Thyroid gland (tissue), 4 donors: ENCODE measurements at places on chromosomes 1 and 21. TPM values are rescaled to one million over a fixed set of nuclear protein-coding genes. Genes with fewer than 3 reads are reported as not detected.

GPR61 gene
- total RNA-seq: 0.54 TPM

RCAN3 gene
- total RNA-seq: 25.6 TPM

CEP350 gene
- 78.1 TPM for total RNA-seq

CXADR gene
- 39.9 TPM for total RNA-seq

SHISA4 gene
- total RNA-seq: 28.8 TPM

BGLAP gene
- total RNA-seq: 1.3 TPM

MSH4 gene
- 0.40 TPM for total RNA-seq

GNAT2 gene
- not detected for total RNA-seq

ANGPTL3 gene
- total RNA-seq: not detected

ZBTB7B gene
- 50.2 TPM for total RNA-seq

DNA sequence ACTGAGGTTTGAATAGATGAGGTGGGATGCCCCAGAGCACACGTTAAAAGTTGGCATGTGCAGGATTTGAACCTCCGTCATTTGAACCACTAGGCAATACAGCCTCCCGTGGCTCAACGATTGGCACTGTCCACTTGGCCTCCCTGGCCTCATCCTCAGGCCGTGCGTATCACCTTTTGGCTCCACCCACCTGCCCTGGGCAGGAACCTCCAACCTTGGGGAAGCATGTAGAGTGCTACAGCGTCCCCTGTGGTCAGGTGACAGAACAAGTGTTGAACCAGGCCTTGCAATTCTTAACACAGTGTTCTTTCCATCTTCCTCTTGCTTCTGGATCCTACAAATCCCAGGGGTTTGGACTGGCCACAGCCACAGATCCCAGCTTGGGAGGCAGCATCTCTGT is 112.6 kb downstream of the PAX7 start:
- no peaks in the 10 kb centered on the region for H3K36me3 ChIP-seq
- no peaks in the 10 kb centered on the region for H3K27me3 ChIP-seq
- no peak for DNase-seq
- no peaks in the 10 kb centered on the region for H3K4me1 ChIP-seq

- H3K4me3 ChIP-seq: no peak overlapping the region
- DNase-seq: no peak
- no peaks in the 10 kb centered on the region for H3K27me3 ChIP-seq
- no peaks in the 10 kb centered on the region for H3K36me3 ChIP-seq
- H3K4me1 ChIP-seq: no peaks in the 10 kb centered on the region
Measured at GRCh38 chr1:225341642-225342041, 86.2 kb downstream of the LBR start.

GRCh38 chr21:31524140-31524539 is 135.4 kb upstream of the SOD1 start:
- H3K27ac ChIP-seq: no peak overlapping the region
- no peaks in the 10 kb centered on the region for H3K36me3 ChIP-seq
- H3K27me3 ChIP-seq: no peaks in the 10 kb centered on the region
- no peaks in the 10 kb centered on the region for H3K4me1 ChIP-seq

DNA sequence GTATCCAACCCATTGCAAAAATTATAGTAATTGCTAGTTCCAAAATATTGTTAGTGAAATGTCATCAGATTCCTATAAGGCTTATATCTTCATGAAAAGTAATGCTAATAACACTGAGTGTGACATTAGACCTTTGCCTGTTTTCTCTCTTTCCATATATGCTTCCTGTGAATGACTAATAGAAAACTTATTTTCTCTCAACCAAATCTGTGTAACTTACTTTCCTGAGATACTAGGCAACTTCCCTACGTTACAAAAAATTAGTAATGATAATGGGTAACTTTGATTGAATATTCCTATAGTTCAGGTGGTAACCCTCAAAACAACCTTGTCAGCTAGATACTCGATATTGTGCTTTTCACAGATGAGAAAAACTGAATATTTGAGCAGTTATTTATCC is 124.2 kb upstream of the HNRNPU start:
- no peak overlapping the region for H3K4me3 ChIP-seq
- H3K4me1 ChIP-seq: no peaks in the 10 kb centered on the region
- DNase-seq: no peak
- H3K27ac ChIP-seq: no peak overlapping the region
- no peaks in the 10 kb centered on the region for H3K27me3 ChIP-seq
- no peaks in the 10 kb centered on the region for H3K36me3 ChIP-seq

DNA sequence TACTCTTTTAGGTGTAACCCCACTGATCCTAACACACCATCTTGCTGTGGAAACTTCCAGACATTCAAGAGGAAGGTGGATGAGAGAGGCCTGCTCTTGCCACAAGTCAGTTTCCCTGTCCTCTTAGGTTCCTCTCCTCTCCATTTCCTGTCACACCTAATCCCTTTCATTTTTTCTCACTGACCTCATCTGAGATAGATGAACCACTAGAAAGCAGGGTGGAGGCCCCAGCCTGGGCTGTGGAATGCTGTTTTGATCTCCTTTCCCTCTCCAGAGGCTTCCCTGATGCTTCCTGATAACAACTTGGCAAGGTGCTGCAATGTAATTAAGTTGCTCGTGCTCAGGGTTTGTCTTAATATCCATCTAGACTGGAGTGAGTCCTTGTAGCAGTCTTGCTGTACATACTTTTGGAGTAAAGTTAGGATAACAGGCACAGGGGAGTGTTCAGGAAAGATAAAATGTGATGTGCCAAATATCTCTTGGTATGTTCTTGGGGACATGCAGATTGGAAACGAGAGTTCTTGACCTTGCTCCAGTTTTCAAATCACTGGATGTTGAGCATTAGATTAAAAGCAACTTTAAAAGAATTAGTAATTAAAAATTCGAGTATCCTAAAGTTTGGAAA is 11.2 kb downstream of the LRRC42 start:
- peaks cover 18% of the 10 kb centered on the region for H3K36me3 ChIP-seq
- DNase-seq: no peak
- peaks cover 17% of the 10 kb centered on the region for H3K4me1 ChIP-seq
- no peaks in the 10 kb centered on the region for H3K27me3 ChIP-seq

DNA sequence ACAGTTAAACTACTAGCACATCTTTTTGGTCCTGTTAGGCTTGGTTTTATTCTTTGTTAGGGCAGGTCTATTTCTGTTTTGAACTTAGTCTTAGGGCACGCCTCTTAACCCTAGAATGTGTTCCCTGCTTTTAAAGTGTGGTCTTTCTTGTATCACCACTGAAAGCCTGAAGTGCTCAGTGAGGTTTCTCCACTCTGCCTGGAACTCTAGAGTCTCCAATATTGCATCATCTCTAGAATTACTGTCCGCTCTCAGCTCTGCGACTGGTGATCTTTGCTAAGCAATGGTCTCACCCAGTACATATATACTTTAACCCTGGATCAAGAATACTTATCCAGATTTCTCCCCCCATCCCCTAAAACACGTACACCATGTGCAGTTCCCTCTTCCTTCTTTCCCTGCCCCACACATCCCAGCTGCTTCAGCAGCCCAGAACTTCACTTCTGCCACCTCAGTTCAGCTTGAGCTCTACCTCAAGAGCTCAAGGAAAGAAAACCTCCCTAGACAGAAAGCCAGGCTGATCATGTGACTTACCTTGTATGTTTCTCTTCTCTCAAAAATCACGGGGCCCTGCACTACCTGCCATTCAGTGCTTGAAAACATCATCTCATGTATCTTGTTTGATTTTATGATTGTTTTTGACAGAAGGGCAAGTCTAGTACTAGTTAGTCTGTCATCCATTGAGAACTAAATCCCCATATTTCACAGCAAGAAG is 59.9 kb downstream of the TENT5C start:
- H3K27me3 ChIP-seq: no peaks in the 10 kb centered on the region
- no peaks in the 10 kb centered on the region for H3K36me3 ChIP-seq
- H3K4me3 ChIP-seq: no peak overlapping the region
- H3K4me1 ChIP-seq: peaks cover 7% of the 10 kb centered on the region
- no peak overlapping the region for H3K27ac ChIP-seq
- DNase-seq: no peak

- DNase-seq: no peak
- no peak within 1 kb of the TSS for H3K4me3 ChIP-seq
- no peaks in the 10 kb centered on the region for H3K36me3 ChIP-seq
- H3K27ac ChIP-seq: no peak within 1 kb of the TSS
Measured at GRCh38 chr1:111503585-111504060, at the start of the genes ADORA3 and TMIGD3. ADORA3 (minus strand) TSS chr1:111503633; CDS start chr1:111503354, 279 bp downstream. TMIGD3 (minus strand) TSS chr1:111503633; CDS start chr1:111503354, 279 bp downstream.

DNA sequence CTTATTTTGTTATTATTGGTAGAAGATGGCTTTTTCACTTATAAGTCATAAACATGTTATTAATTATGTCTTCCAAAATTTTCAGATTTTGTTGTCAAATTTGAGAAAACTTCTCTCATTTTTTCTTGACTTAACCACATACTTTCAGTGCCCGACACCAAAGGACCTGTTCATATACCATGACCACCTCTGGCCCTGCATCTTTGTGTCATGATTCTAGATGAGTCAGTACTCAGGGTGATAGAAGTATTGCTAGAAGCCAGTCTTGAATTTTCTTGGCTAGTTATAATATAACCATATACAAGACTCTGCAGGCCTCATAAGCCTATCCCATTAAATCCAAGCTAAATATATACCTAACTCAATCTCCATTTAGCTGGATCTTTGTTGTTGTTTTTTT is 35.4 kb upstream of the DPH5 start:
- no peak overlapping the region for H3K4me3 ChIP-seq
- no peaks in the 10 kb centered on the region for H3K36me3 ChIP-seq
- DNase-seq: no peak
- H3K27ac ChIP-seq: no peak overlapping the region

GRCh38 chr1:46508757-46509156 is 19.1 kb downstream of the DMBX1 start:
- no peaks in the 10 kb centered on the region for H3K27me3 ChIP-seq
- H3K4me3 ChIP-seq: no peak overlapping the region
- H3K27ac ChIP-seq: no peak overlapping the region
- H3K36me3 ChIP-seq: no peaks in the 10 kb centered on the region

GRCh38 chr21:33266789-33267135 is 595 bp downstream of the IL10RB start:
- no peaks in the 10 kb centered on the region for H3K27me3 ChIP-seq
- H3K36me3 ChIP-seq: peaks cover 2% of the 10 kb centered on the region
- DNase-seq: no peak
- H3K27ac ChIP-seq: peak overlapping the region; percentile 47
- peaks cover 6% of the 10 kb centered on the region for H3K4me1 ChIP-seq

DNA sequence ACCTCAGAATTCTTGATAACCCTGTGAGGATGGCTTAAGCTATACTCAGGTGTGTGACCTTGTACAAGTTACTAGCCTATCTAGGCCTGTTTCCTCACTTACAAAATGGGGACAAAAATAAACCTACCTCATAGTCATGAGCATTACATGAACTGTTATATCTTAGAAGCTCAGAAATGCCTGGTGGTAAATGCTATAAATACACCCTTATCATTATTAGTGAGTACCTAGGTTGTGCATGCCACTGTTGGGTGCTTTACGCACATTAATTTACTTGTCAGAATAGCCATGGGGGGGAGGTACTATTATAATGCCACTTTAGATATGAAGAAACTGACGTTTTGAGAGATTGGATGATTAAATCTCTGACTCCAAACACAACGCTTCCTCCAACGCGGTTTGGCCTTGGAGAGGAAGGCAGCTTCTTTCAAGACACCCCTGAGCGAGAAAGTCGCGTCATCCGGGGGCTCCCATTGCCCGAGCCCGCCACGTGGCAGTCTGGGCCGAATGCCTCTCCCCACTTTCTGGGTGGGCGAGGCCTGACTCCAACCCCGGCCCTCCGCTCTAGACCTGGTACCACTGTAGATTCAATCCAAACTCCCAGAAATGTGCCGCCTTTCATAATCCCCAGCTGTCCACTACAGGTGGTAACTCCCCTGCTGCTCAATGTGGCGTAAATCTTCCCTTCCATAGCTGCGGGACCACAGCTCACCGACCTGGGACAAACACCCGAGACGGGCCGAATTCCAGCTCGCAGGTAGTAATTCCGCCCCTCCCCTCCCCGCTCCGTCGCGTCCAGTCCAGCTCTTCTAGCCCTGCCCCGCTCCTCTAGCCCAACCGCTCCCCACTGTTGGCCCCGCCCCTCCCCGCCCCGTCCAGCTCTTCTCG is 771 bp upstream of the RAD54L start:
- H3K4me3 ChIP-seq: peak overlapping the region; percentile 33
- no peak for DNase-seq
- H3K27me3 ChIP-seq: no peaks in the 10 kb centered on the region
- peak overlapping the region; percentile 66 for H3K27ac ChIP-seq
- H3K4me1 ChIP-seq: peaks cover 6% of the 10 kb centered on the region

DNA sequence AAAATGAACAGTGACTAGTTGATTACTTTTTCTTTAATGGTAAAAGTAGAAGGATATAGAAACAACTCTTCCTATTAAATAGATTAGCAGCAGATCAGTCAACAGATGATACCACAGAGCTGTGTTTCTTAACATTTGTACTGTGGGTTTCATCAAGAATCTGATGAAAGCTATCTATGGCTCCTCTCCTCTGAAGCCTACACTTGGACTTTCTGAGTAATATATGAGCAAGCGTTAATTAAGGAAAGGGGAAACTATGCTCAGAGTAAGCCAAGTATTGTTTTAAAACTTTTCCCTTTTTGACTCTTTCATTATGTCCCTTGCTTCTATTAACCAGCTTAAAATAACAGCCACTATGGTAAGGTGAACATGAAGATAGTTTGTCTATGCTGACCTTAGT is 10.8 kb downstream of the ARID4B start:
- peaks cover 31% of the 10 kb centered on the region for H3K4me1 ChIP-seq
- H3K27ac ChIP-seq: no peak overlapping the region
- H3K4me3 ChIP-seq: no peak overlapping the region
- H3K27me3 ChIP-seq: no peaks in the 10 kb centered on the region

- H3K4me1 ChIP-seq: no peaks in the 10 kb centered on the region
- DNase-seq: no peak
- H3K36me3 ChIP-seq: no peaks in the 10 kb centered on the region
- H3K4me3 ChIP-seq: no peak overlapping the region
Measured at GRCh38 chr1:99737016-99737415, 29.4 kb downstream of the FRRS1 start.

- no peaks in the 10 kb centered on the region for H3K27me3 ChIP-seq
- H3K4me3 ChIP-seq: no peak overlapping the region
- H3K36me3 ChIP-seq: no peaks in the 10 kb centered on the region
- no peak for DNase-seq
Measured at GRCh38 chr1:84585803-84586202, 11.6 kb upstream of the CTBS start.

DNA sequence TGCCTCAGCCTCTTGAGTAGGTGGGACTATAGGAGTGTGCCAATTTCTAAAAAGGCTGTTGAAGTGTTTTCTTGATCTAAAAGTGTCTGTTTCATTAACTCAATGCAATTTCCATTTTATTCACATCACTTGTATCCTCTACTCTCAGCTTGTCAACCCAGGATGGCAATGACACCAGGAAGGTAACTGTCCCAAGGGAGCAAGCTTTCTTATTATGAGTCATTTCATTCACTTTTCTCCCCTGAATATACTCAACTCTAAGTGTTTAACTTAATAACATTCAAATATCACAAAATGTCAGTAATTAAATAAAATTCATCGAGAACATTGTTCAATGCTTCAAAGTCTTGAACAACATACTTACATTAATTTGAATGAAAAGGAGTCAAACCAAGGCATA is 22.9 kb upstream of the GFI1 start:
- no peak for DNase-seq
- no peak overlapping the region for H3K4me3 ChIP-seq
- H3K4me1 ChIP-seq: no peaks in the 10 kb centered on the region
- no peaks in the 10 kb centered on the region for H3K36me3 ChIP-seq

- no peaks in the 10 kb centered on the region for H3K4me1 ChIP-seq
- DNase-seq: no peak
- no peak overlapping the region for H3K4me3 ChIP-seq
- H3K27me3 ChIP-seq: no peaks in the 10 kb centered on the region
- H3K27ac ChIP-seq: no peak overlapping the region
Measured at GRCh38 chr1:107572674-107573211, 392.2 kb downstream of the VAV3 start.
